Naive B cell (primary cell): ENCODE measurements at places on chromosomes 4 and X. TPM values are rescaled to one million over a fixed set of nuclear protein-coding genes. Genes with fewer than 3 reads are reported as not detected.

- no peak for DNase-seq
These were observed 521.2 kb downstream of the STIM2 start for GRCh38 chr4:27381815-27382214.

Gene APEX2
- polyA plus RNA-seq, result 28.5 TPM

DNA sequence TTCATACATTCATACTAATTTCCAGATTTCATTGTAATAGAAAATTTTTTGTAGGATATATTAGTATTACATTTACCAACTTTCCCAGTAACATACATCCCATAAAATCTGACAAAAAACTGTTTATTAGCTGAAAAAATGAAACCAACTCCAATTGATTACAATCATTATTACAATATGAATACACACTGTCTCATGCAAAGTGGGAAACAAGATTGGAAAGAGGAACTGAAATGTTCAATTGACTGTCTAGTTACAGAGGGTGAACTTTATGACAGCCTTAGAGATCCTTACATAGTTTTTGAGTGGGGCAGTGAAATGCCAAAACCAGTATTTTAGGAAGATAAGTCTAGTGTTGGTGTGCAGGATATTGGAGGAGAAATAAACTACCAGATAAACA is 2.3 kb upstream of the AMBN start:
- DNase-seq, result peak; percentile 3

Gene PDGFRA
- not detected for polyA plus RNA-seq

Gene KIF4A
- polyA plus RNA-seq, result not detected

Gene AMBN
- polyA plus RNA-seq, result not detected

DNA sequence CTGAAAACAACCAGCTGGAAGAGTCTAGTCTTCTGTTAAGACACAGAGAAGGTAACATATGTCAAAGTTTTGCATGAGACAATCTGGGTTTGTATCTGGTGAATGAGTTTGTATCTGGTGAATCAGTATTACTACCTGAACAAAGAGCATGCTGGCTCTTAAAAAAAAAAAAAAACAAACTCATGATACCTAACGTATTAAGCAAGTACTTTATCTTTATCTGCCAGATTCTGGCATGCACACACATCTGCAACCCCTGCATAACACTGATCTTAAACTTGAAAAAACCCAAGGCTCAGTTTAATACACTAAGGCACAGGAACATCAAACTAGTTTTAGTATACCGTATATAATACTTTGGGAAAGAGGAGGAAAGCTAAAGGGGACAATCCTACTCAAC is 5.8 kb downstream of the YTHDC1 start:
- DNase-seq, result no peak

GRCh38 chr4:184688447-184688846 is 38.9 kb downstream of the PRIMPOL start:
- DNase-seq, result no peak

Gene UGT2A1
- not detected for polyA plus RNA-seq

Gene TSPAN7
- polyA plus RNA-seq, result not detected

Gene IL2
- polyA plus RNA-seq, result not detected

Gene PITX2
- not detected for polyA plus RNA-seq

GRCh38 chr4:184803133-184803532 is 22.6 kb downstream of the ACSL1 start:
- DNase-seq, result no peak

Gene AREG
- 19.6 TPM for polyA plus RNA-seq

DNA sequence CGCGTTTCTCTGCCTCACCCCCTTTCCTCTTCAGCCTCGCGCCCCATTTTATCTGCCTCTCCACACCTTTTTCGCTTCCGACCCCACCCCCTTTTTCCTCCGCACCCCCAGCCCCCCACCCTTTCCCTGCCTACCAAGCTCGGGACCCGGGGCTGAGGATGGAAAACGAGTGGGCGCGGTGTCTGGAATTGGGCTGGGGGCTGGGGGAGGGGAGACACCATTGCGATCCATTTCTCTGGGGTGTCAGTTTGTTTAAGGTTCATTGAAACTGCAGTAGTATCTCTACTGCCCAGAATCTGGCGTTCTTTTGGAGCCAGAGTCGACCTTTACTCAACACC is 707 bp downstream of the SLC9A6 start:
- no peak for DNase-seq

DNA sequence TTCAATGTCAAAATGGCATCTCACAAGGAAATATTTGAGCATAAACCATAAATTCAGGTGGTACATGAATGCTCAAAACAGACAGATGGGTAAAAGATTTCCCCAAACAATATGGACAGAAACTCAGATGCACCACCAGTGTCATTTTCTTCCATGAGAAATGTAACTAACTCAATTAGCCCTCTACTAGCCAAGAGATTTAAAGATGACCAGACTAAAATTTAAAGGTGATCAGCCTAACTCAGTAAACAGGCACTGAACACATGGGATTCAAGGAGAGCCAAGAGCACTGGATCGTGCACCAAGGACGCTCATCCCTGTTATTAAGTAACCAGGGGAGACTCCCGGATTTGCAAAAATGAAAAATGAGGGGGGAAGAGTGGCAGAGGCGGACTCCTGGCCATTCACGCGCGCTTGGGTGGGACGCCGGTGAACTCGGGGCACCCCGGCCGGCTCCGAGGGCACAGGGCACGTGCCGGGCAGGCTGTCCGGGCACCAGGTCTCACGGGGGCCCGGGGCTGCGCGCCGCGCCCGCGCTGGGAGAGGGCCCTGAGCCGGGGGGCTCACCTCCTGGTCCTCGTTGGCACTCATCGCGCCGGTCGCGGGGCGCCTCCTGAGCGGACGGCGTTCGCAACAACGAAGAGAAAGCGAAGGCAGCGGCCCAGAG is 490 bp downstream of the RWDD4 start:
- DNase-seq, result no peak

DNA sequence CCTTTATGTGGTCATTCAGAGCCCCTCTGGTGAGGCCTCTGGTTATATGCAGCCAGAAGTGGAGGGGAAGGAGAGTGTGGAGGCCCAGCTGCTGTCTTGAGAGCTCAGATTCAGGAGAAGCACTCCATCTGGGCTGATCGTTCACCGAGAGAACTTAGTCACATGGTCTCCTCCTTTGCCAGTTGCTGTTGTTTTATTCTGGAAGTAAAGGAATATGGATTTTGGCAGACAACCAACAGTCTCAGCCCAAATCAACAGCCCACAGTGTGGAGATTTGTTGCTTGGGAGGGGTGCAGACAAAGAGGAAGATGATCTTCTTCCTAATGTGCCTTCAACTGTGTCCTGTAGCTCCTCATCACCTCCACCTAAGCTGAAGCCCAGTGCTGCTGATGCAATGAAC is 355.4 kb downstream of the ANK2 start:
- DNase-seq, result no peak

GRCh38 chr4:109915385-109916026 is 2.8 kb downstream of the EGF start:
- DNase-seq, result no peak

DNA sequence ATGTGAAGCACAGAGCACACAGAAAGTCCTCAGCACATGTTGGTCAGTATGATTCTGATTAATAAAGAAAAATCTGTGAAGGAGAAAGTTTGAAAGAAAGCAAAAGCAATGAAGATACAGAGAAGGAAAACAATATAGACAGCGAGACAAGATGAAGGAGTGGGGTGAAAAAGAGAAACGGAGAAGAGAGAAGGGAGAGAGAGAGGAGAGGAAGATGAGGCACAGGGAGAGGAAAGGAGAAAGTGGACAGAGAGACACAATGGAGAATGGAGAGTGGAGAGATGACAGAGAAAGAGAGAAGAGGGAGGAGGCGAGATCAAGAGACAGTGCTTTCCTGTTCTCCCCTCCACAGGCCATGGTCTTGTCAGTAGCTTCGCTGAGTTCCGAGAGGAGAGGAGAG is 3.9 kb upstream of the KCND1 start:
- DNase-seq, result no peak

GRCh38 chr4:78629991-78630541 is 78.5 kb downstream of the ANXA3 start:
- no peak for DNase-seq

DNA sequence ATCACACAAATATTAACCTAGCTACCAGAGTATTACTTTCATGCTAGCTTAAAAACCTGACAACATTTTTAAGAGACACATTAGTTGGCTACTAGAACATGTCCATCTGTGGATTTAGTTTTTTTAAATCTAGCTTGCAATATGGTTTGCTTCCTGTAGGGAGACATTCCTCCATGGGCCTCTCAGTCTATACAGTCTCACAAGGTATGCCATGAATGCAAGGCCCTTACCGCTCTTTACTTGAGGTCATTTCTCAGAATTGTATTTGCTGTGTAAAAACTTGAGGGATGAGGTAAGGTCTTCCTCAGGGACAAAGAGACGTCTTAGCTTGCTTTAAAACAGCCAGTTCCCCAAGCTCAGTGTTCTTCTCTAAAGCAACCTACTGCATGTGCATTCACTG is 26.9 kb downstream of the UBA6 start:
- DNase-seq, result no peak

Gene SSX4B
- not detected for polyA plus RNA-seq
